ENCODE measurements at places on chromosomes 13 and 19.

DNA sequence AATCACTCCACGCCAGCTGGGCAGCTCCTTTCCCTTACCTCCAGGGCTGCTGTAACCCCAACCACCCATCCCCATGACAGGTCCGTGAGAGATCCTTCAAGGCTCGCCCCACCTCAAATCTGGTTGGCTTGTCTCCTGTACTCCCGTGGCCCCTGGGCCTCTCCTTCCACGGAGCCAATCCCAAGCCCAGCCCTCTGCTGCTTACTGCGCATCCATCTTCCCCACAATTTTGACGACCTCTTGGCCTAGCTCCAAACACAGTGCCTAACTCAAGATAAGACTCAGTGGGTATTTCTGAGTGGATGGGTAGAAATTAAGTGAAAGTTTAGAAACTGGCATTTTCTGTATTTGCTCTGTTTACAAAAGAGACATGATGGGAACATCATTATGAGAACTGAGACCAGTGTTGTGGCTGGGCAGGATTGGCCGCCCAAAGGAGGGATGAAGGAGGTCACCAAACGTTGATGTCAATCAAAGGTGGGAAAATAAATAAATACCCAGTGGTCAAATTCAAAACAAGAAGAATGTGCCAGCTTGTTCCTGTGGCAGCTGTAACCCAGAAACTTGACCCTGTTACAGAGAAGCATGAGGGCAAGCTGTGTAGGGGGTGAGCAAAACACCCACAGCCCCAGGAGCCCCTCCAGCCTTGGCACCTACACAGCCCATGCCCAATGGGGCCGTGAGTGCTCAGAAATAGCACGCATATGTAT is 162.2 kb downstream of the ABCC4 start:
- DNase-seq = no peak

DNA sequence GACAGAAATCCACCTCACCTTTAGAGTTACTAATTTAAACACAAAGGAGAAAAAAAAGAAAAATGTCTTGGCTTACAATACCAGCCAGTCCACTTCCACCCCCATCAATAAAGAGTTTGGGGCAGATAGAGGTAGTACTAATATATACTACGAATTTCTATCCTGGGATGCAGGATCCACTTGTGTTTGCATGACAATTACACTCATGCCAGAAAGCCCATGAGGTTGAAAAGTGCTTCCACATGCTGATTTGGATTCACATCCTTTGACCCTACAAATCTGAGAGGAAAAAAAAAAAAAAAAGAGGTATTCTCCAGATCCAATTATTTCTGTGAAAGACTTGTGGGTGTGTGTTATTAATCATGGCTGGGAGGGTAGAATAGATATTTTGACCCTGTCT is 335.2 kb downstream of the SLITRK1 start:
- DNase-seq = no peak

DNA sequence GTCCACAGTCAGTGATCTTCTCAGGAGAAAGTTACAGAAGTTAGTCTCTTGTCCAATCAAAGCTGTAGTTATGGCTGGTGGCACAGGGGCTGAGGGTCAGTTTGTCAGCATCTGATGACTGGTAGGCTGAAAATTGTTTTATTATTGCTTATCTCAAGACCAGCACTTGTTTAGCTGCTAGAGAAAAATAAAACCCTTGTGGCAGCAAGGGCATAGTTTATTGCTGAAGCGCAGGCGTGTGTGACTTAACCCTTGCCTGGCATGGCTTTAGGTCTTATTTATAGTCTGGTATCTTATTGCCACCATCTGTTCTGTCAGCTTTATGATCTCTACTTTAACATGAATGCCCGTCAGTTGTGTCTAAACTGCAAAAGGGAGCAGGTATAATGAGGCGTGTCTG is 154.7 kb downstream of the USP12 start:
- DNase-seq = no peak

- no peak for DNase-seq
These were observed 100.8 kb downstream of the STK24 start for GRCh38 chr13:98476106-98476505.

DNA sequence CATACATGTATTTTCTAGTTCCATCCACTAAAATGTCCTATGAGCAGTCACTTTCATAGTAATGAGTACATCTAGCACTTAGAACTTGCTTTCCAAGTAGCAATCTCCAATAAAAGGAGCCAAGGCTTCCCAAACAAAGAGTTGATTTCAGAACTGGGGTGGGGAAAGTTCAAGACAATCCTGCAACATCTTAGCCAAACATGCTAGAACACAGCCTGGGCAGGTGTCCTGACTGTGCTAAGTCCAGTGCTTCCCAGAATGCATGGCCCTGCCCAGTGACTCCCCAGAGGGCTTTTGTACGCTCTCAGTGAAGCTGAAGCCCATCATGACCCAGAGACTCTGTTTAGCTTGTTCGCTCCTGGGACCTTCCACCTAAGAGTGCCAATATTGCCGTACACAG is 106.7 kb upstream of the UBAC2 start:
- no peak for DNase-seq

- DNase-seq = no peak
These were observed 1.1 kb downstream of the LSM14A start for GRCh38 chr19:34173193-34173956.

GRCh38 chr19:23314505-23315251 is 64.5 kb upstream of the ZNF724 start:
- DNase-seq = no peak

DNA sequence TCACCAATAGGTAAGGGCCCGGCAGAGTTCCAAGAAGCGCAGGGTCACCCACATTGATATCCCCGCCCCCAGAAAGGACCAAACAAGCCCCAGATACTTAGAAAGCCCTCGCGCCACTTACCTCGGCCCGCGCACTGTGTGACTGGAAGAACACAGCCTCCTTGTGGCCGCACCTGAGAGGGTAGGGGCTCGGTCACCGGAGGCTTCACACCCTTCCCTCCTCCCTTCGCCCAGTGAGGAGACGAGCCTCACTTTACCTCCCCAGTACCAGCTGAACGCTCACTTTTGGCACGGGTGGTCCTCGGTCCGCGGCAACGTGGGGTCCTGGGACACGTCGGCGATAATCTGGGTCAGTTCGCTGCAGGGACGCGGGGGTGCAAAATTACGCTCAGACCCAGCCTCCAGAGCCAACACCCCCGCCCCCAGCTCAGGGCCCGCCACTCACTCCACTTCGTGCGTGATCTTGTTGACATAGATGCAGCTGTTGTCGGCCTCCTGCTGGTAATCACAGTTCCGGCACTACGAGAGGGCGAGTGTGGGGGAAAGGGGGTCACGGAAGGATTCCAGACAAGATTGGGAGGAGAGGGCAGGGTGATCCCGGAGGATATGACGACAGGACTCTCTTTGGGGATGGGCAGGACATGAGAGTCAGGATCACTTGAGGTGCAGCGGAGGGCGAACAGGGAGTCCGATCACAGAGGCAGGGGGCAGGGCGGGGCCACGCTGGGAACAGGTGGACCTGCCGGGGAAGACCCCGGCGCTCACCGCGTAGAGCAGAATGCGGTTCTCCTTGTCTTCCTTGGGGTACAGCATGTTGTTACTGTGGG is 568 bp downstream of the POLR2I start:
- no peak for DNase-seq

GRCh38 chr13:95716231-95716630 is 39.3 kb downstream of the DNAJC3 start:
- no peak for DNase-seq

- no peak for DNase-seq
These were observed 345.3 kb downstream of the MYO16 start for GRCh38 chr13:108974686-108975085.

Data from activated CD4-positive, CD25-positive, alpha-beta regulatory T cell treated with anti-CD3 and anti-CD28 coated beads, Interleukin-2, amount 50 U/mL, for 16 hours (primary cell).